CD4-positive, alpha-beta T cell treated with Interleukin-6 at 100 ng/mL for 8 hours (primary cell): ENCODE measurements at places on chromosomes 4 and X.

DNA sequence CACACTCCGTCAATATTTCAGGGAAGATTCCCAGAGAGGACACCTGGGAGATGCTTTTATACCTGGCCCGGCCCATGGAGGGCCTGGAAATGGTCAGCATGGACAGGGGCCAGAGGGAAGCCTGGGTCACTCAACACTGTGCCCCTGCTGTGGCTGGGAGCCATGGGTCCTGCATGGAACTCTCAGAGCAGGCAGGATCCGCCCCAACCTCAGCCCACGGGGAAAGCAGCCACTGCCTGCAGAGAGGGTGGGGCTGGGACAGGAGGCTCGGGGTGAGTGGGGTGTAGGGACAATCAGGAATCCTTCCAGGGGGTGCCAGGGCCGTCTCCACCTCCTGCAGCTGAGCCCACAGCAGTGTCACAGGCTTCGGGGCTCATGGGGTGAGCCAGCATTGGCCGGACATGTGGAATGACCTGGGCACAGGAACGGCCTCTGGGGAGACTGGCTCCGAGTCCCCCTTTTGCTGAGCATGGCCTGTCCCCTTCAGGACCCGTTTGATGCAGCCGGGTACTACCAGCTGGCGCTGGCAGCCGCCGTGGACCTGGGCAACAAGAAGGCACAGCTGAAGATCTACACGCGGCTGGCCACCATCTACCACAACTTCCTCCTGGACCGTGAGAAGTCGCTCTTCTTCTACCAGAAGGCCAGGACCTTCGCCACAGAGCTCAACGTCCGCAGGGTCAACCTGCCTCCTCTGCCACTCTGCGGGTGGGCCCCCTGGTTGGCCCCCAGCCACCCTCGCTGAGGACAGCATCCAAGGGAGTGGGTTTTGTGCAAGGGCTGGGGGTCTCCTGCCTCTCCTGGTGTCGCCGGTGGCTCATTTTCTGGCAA is 29.1 kb upstream of the HTRA3 start:
- no peak for DNase-seq

DNA sequence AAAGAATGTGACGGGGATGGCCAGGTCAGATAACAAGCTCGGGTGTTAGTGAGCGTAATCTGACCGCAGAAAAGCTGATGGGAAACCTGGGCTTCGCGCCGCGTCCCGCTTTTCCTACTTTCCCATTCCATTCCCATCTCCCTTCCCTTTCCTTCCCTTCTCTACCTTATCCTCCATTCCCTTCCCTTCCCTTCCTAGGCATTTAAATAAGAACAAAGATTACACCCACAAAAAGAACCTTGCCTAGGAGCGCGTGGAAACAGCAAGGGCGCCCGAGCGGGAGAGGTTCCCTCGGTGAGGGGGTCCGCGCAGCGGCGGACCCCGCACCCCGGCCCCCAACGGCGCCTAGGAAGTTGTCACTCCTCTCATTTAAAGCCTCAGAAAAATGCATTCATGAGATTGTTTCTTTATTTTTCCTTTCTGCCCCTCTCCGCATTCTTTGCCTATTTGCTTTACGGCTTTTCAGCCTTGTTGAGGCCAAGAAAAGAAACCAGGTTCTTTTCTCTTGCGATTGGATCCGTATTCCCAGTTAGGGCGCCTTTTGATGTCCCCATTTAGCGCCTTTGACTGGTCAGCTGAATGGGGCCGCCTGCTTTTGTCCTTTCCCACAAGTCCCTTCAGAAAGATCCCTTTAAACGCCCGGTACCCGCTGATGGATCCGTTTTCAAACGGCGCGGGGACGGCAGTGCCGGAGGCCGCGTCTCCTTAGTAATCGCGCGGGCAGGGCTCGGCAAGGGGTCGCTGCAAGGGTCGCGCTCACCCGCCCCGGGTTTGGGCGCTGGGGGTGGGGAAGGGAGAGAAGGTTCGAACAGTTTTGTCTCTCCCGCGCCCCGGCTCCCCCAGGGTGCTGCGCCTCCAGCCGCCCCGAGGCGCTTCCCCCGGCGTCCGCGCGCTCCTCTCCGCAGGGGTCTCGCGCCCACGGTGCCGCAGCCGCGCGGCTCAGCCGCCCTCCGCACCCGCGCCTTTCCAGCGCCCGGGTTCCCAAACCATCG is 54.1 kb upstream of the TMEM33 start:
- DNase-seq: no peak

DNA sequence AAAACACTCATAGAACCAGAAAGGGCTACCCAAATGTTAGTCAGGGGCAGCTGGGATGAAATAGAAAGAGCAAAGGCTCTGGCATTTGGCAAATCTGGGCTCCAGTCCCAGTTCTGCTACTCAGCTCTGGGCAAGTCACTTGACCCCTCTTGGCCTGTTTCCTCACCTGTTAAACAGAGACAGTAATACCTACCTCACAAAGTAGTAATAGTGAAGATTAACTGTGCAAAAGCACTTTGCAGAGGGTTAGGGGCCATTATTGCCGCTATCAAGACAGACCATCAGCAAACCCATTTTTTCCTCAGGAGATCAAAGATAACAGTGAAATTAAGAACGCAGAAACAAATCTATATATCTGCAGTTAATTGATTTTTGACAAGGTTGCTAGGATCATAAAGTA is 20.6 kb downstream of the ZBTB33 start:
- DNase-seq: no peak

DNA sequence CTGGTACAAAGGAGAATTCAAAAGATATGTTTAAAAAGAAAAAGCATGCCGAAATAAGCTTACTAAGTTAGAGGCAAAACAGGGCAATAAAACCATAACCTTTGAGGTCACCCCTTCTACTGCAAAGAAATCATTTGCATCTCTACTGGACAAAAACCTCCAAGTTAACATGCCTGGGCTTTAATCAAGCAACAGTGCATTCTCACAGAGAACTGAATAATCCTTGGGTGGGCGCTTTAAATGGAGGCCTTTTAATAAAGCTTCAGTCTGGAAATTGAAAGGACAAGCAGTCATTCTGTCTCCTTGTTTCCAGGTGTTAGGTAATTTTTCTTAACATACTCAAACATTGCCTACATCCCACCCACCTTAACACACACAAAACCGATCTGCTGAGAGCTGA is 34.6 kb upstream of the SMS start:
- DNase-seq: no peak

DNA sequence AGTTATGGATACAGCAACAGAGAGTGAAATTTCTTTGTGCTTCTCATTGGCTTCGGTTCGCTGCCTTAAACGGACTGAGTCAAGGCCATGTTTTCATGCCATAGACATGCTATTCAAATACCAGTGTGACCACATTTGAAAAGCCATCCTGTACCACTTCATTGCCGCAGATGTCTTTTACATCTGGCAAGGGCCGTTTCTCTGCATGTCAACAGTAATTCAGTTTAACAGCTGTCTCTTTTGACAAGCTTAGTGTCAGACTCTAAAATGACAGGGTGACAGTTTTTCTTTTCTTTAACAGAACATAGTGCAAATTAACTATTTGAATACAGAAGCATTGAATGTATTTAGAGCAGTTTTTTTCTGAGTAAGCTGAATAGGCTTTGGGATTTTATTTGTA is 362.2 kb upstream of the POU3F4 start:
- DNase-seq: no peak
